NCI-H1694 treated with DMSO at 0.1 percent for 48 hours (cell line): ENCODE measurements at places on chromosomes 7 and 10.

- no peak for DNase-seq
Measured at GRCh38 chr10:78782441-78782840, 286.3 kb upstream of the ZMIZ1 start.

DNA sequence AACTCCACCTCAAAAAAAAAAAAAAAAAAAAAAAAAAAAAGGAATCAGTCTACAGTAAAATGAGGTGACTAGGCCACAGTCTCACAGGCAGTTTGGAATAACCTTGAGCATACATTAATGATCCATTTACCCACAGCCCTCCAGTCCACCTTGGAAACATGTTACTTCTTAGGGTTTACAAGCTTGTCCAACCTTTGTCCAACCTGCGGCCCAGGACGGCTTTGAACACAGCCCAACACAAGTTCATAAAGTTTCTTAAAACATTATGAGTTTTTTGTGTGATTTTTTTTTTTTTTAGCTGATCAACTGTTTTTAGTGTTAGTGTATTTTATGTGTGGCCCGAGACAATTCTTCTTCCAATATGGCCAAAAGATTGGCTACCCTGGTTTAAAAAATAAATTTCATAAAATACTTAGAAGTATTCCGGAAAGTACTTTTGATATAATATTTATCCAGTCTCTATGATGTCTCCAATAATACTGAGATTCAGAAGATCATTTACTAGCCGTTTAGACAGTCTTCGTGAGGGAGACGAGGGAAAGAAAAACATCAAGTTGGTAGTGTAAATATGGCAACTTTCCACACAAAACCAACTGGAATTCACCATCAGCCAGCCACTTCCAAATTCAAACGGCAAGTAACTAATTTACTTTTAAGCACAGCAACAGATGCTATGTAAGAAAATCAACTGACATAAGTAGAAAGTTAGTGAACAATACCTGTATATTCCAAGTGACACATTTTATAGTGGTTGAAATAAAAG lies 9.9 kb downstream of the BAZ1B start:
- DNase-seq, result no peak

GRCh38 chr10:33519130-33519860 lies 184.8 kb upstream of the NRP1 start:
- no peak for DNase-seq

GRCh38 chr7:24717247-24717622 lies 40.0 kb downstream of the GSDME start:
- no peak for DNase-seq

DNA sequence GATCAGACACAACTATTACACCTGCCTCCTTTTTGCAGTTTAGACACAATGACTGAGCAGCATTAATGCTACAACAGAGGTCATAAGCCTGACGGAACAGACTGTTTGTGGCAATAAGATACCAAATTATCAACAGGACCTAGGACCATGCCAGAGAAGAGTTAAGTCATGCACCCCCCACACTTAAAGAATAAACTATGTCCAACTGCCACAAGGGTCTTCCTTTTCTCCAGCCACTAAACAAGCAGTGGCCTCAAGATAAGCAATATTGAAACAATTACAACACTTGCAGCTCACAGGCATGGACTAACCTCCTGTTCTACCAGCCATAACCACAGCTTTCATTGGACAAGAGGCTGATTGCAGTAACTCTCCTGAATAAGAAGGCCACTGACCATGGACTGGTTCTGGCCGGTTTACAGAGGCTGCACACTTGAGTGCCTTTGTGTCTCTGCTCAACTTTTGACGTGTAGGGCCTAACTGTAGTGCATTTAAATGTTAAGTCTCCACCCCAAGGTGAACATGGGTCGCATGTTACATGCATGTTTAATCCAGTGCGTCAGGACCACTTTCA lies 104.4 kb downstream of the STRA8 start:
- no peak for DNase-seq

GRCh38 chr7:29626730-29627129 lies 63.1 kb downstream of the PRR15 start:
- no peak for DNase-seq

GRCh38 chr10:126851414-126852108 lies 53.7 kb upstream of the DOCK1 start:
- no peak for DNase-seq

DNA sequence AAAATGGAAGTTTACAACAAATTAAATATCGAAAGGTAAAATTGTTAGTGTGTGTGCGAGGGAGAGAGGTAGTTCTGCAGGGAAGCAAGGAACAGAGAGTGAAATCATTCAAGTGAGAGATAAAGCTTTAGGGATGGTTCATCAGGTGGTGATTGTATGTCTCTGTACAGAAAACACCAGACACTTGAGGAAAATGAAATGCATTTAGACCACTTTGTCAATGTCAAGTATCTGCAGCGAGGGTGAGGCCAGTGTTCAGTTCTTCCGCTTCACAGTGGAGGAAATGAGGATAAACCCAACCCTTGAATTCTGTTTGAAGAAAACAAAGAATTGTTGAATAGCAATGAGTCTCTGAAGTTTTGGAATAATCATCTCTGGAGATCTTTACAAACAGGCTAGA lies 14.4 kb upstream of the ITGB1 start:
- DNase-seq, result no peak

GRCh38 chr7:127447326-127447945 lies 54.9 kb upstream of the ZNF800 start:
- peak; percentile 50 for DNase-seq

DNA sequence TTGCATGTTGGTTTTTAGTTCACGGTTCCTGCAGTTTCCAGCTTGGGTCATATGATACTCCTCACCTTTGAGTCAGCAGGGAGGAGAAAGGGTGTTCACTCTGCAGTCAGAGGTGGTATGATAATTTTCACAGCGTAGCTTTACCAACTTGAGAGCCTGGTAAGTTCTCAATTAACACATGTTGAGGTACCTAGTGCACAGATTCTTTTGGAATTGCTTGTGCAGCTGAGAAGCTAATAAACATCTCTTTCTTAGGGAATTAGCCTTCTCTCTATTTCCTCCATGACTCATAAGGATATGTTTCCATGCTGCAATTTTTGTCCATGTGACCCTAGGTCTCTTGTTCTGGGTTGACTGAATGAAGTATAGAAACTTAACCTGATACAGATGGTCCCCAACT lies 166.6 kb downstream of the KIF20B start:
- DNase-seq, result no peak
